Immature natural killer cell (primary cell): ENCODE measurements at places on chromosomes 2 and 18. TPM values are rescaled to one million over a fixed set of nuclear protein-coding genes. Genes with fewer than 3 reads are reported as not detected.

The GCG gene
- polyA plus RNA-seq = not detected

The PSMA8 gene
- polyA plus RNA-seq = not detected

The COL4A3 gene
- polyA plus RNA-seq = 0.10 TPM

DNA sequence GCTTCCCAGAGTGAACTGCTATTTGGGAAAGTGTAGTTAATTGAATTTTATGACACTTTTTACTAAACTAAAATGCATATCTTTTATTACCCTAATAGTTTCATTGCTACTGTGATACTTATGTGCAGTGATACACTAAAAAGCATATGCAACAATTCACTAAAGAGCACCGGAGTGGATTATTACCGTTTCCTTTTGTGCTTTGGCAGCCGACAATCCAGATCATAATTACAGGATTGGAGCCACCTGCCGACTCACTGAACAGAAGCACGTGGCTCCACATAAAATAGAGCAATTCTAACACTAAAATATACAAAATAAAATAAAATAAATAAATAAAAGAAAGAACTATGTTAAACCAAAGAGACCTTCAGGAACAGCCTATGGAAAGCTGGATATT is 583.4 kb downstream of the NRXN1 start:
- DNase-seq = no peak

DNA sequence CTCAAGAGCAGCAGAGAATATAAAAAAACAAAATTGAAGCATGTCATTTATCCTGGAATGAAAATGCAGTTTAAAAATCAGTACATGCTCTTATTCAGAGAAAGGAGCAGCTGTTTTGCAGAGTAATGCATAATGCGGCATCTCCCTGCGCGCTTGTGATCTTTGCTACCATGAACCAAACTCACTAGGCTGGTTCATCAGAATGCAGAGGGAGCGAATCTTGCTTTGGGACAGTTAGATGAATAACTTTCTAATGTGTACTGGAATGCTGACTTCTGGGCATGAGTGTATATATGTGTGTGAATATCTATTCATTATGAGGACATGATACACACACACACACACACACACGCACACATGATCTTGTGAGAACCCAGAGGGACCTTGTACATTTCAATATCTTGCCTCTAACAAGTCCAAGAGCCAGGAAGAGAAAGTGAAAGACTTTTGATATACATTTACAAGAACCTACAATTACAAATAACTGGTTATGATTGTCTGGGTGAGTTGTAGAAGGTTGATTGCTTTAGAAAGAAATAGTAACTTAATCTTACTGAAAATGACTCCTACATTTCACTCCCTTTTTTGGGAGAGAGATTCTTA is 54.1 kb upstream of the THOC1 start:
- DNase-seq = no peak

DNA sequence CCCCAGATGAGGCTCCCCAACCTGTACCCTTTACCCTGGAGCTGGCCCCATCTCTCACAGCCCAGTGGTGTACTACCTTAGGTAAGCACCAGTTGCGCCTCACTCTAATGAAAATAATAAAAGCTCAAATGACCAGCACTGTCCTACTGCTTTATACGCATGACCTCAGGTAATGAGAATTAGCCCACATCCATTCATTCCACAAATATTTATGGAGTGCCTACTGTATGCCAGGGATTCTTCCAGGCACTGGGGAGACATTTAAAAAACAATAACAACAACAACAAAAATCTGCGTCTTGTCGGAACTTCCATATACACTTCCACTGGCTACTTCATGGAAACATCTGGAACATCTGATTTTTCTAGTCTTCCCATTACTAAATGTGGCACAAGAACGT is 20.8 kb downstream of the HPCAL1 start:
- DNase-seq = no peak

DNA sequence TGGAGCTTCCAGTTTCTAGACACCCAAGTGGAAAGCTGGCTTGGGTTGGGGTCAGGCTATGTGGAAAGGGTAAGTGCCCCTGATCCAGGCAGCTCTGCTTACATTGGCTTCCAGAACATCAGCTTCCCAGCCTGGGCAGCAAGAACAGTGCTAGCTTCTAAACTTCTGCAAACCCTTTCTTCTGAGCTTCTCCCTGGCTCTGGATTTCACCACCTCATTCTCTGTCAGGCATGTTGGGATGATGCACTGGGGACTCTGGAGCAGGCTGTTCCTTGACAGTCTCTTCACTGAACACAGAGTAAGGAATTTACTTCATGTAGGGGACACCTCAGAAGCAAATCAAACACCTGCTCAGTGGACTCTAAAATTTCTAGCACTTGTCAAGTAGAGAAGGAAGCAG is 72.8 kb downstream of the LYPD1 start:
- DNase-seq = no peak

DNA sequence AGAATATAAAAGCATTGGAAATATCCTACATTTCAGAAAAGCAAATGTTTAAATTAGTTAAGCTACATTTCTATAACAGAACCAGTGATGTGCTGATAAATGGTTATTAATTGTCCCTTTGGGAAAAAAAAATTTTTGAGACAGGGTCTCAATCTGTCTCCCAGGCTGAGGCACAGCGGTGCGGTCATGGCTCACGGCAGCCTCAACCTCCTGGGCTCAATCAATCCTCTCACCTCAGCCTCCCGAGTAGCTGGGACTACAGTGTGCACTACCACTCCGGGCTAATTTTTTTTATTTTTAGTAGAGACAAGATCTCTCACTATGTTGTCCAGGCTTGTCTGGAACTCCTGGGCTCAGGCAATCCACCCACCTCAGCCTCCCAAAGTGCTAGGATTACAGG is 194.8 kb upstream of the SALL3 start:
- DNase-seq = no peak

DNA sequence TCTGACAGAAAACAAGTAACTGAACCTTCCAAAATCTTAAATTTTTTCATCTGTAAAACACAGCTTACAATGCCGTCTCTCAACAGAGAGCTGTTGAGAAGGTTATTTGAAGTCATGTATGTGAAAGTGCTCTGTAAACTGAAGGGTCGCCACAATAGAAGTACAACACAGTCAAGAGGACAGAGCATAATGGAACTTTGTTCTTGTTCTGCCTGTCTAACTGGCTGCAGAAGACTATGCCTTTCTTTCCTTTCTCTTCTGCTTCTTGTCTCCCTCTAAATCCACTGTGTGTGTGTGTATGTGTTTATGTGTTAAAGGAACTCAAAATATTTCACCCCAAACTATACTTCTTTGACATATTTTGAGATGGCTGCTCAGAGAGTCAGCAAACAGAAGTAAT is 365.8 kb upstream of the RND3 start:
- no peak for DNase-seq

DNA sequence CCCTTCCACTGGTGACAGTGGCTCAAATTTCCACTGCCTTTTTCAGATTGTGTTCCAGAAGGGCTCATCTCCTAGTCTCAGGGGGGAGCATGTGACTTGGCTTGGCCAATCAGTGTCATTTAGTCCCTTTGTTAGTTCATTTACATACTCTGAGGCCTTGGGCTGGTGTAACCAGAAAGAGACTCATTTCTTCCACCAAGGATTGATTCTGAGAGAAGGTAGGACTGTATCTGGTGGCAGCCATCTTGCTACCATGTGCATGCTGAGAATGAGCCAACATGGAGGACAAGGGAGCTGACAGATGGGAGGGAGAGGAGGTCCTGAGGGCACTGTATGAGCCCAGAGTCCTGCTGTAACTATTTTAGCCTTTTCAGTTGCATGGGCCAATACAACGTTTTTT is 191.7 kb downstream of the THSD7B start:
- no peak for DNase-seq

- DNase-seq = no peak
Observed at GRCh38 chr18:9048808-9049494, 53.5 kb upstream of the NDUFV2 start.
